GM13976 (cell line): ENCODE measurements at places on chromosomes 12 and 14.

GRCh38 chr14:52266782-52267181 lies 716 bp upstream of the PTGDR start:
- no peak for DNase-seq

DNA sequence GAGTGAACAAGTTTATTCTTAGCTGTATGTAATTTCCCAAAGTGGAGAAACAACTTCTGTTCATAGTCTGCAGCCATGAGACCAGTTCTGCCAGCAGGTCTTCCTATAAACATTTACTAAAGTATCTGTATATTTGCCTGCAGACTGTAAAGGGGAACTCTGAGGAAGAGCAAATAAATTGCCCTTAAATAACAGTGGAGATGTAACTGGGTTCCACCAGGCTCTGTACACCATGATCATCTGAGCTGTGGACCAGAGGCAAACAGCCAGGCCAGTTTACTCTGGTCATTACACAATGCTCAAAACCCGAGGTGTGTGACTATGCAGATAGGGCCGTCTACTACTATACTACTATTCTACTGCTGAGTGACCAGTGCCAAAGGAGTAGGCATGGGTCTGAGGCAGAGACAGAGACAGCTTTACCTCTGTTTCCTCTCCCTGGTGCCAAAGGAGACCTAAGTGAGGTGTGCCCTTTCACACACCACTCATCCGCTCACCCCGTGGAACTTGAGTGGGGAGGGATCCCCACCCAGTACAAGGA lies 21.1 kb upstream of the CERS5 start:
- DNase-seq, result no peak

- DNase-seq, result no peak
Measured at GRCh38 chr12:120041386-120042231, 52.6 kb downstream of the BICDL1 start.

DNA sequence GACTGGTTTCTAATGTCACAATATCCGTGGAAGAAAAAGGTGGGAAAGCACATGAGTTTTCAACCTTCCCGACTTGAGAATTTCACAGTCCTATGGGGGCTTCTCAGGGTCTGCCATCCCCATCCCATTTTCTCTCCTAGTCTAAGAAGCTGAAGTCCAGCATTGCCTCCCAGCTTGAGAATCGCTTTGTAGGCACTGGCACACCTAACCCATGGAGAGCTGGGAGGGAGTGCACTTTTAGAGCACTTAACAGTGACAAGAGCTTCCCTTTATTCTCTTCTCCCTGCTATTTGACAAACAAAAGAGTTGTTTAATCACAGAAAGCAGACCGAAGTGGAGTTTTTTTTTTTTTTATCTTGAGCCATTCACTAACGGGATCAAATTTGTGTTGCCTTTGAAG lies 22.8 kb upstream of the SRRM4 start:
- DNase-seq, result no peak

GRCh38 chr12:66296176-66296683 lies 6.1 kb upstream of the HELB start:
- no peak for DNase-seq

- no peak for DNase-seq
Measured at GRCh38 chr12:15963271-15963670, 52.1 kb downstream of the DERA start.

- DNase-seq, result no peak
Measured at GRCh38 chr12:131986910-131987309, 37.2 kb downstream of the EP400 start.

GRCh38 chr14:96502621-96503305 lies 581 bp downstream of the PAPOLA start:
- peak; percentile 73 for DNase-seq

- no peak for DNase-seq
Measured at GRCh38 chr12:76260390-76260748, 87.8 kb downstream of the BBS10 start.

DNA sequence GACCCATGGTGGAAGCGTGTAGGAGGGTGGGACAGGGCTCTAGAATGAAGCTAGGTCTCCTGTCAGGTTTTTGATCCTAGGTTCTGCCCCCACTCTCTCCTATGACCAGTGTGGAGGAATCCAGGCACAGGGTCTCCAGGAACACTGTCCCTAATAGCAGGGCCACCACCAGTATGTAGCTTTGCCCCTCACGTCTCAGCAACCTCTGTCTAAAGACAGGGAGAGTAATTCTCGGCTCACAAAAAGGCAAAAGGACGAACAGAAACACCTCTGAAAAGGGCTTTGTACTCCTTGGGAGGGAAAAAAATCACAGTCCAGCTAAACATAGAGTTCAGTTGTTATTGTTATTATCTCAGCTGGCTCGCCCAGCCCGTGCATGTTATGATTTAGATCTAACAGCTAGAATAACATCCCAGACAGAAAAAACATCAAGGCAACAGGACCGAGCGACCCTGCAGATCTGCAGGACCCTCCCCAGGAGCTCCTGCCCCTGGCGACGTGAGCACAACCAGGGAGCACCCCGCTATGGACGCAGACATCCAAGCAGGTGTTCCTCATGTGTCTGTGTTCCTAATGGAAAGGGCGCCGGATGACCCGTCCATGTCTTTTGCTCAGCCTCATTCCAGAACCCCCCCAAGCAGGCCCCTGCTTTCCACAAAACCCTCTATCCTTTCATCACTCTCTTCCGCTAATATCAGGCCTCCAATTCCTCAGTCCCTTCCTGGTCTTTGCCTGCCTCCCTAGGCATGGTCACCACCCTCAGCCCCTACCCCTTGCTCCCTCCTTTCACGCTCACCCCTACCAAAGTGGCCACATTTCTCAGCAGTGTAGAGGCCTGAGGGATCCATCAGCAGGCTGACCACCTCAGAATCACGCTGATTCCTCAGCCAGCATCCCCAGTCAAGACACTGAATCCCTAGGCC lies 14.2 kb upstream of the SLC6A12 start:
- DNase-seq, result no peak

GRCh38 chr12:79378496-79378895 lies 312.3 kb downstream of the PAWR start:
- DNase-seq, result no peak
